ENCODE measurements at places on chromosomes 6 and 20.

DNA sequence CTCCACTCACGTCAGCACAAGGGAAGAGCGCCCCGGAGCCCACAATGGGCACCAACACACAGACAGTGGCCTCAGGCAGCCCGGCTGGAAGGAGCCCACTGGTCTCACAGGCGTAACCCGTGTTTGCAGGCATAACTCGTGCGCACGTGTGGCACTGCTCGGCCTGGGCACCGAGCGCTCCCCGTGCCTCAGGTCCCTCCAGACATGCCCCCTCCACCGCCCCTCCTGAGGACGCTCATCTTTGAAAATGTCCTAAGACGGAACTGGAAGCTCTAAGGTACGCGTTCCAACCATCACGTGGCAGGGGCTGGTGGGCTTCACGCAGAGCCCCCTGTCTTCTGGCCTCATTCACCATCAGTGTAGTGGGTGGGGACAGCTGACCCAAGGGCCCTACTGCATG is 44.6 kb downstream of the SSR1 start:
- no peak for DNase-seq

DNA sequence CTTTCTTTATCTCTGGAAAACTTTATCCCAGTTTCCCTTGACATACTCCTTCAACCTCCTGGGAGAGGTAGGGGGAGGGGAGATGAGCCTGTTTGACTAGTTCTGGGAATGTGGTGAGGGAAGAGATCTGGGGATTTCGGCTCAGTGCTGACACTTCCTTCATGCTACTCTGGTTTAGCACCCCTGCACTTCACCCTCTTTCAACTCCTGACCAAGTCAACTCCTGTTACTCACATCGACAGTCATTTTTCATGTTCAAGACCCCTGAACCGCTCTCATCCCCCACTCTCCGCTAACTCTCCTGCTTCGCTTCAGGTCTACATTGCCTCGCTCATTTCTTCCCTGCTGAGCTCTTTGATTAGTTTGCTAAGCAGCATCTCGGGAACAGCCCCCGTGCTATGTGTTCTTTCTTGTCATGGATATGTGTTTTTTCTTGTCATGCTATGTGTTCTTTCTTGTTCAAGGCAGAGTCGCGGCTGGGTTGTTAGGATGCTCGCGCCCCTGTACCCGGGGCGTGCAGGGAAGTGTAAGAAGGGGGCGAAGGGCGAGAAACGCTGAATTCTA is 16.6 kb upstream of the TRIM27 start:
- DNase-seq = peak; percentile 25

DNA sequence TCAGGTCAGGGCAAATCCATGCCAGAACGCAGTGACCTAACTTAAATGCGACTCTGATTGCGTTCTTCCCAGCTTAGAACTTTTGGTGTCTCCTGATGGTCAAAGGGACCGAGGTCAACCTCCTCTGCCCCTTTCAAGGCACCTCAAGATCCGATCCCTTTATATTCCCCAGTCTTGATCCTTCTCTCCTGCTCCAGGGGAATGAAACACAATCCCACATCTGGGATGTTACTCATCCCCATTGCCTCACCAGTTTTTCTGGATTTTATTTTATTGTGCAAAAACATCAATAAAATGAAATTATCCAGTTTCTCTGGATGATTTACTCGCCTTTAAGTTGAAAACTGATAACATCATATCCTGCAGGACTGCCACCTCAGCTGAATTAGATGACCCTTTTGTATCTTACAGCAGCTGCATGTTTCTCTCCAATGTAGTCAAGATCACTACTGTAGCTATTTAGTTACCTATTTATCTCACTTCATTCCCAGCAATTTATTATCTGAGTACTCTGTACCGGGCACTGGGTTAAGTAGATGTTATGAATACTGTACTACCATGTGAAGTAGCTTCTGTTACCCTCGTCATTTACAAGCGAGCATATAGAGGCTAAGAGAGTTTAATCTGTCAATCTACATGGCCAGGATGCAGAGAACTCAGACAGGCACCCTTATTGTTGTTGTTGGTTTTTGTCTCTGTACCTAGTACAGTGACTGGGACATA is 44.0 kb downstream of the IRAK1BP1 start:
- no peak for DNase-seq

DNA sequence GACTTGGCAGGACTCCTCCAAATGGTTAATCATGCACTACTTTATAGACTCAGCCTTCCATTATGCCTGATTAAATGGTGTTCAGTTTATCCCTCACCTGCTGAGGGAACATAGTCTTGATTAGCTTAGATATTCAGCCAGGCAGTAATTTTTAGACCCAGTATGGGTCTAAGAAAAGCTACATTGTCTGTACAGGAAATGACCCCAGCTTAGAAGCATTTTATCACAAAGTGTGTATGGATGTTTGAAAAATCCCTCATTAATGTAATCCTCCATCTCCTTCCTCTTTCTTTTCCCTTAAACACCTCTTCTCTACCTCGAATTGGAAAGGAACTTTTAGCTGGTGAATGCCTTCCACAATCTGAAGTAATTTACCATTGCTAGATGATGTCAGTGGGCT is 252.2 kb upstream of the BMP2 start:
- no peak for DNase-seq

GRCh38 chr6:37141281-37142049 is 28.5 kb upstream of the PIM1 start:
- DNase-seq = no peak

- no peak for DNase-seq
These were observed 1.4 kb downstream of the FGD2 start for GRCh38 chr6:37006793-37007339.

GRCh38 chr6:49523901-49524300 is 24.2 kb downstream of the GLYATL3 start:
- no peak for DNase-seq

DNA sequence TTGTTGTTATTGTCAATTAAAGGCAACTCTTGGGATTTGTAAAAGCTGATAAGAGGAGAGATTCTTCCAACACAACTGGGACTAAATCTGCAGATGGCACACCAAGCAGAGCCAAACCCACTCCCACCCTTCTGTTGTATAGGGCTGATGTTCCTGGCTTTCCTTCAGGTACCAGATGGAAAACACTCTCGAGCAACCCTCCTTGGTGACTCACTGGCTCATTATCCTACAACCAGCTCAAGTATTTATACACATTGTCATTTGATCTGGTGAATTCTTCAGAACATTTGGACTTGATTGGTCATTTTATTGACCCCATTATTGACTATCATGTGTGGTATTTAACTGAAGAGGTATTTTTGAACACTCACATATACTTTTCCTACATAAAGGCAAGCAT is 190.3 kb upstream of the PCSK2 start:
- DNase-seq = no peak

Measured in activated CD4-positive, alpha-beta T cell treated with anti-CD3 and anti-CD28 coated beads for 1 hour (primary cell).